HCT116 (cell line): ENCODE measurements at places on chromosomes 7 and 10. TPM values are rescaled to one million over a fixed set of nuclear protein-coding genes. Genes with fewer than 3 reads are reported as not detected.

The CEP41 gene
- total RNA-seq = 13.6 TPM

The CRYGN gene
- total RNA-seq = not detected

The SPDYE2B gene
- not detected for total RNA-seq

The RNF32 gene
- total RNA-seq = 3.4 TPM

The ACTR3C gene
- 2.0 TPM for total RNA-seq

The SVIL gene
- total RNA-seq = 27.0 TPM

The CYP17A1 gene
- 4.0 TPM for total RNA-seq

DNA sequence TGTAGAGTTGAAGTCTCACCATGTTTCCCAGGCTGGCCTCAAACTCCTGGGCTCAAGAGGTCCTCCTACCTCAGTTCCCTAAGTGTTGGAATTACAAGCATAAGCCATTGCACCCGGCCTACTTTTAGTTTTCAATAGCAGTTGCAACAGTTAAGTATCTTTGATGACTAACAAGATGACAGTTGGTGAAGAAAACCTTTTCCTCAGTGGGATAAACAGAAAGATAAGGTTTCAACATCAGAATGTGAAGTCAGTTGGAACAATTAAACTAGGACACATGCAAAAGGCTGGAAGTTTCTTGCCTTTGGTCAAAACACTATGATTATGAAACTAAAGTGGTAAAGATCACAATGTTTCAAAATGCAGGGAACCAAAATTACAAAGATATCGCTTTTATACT lies 169.2 kb downstream of the ZNF438 start:
- no peak overlapping the region for H3K27ac ChIP-seq
- no peaks in the 10 kb centered on the region for H3K27me3 ChIP-seq
- H3K36me3 ChIP-seq = no peaks in the 10 kb centered on the region
- DNase-seq = no peak
- no peak overlapping the region for H3K4me3 ChIP-seq

DNA sequence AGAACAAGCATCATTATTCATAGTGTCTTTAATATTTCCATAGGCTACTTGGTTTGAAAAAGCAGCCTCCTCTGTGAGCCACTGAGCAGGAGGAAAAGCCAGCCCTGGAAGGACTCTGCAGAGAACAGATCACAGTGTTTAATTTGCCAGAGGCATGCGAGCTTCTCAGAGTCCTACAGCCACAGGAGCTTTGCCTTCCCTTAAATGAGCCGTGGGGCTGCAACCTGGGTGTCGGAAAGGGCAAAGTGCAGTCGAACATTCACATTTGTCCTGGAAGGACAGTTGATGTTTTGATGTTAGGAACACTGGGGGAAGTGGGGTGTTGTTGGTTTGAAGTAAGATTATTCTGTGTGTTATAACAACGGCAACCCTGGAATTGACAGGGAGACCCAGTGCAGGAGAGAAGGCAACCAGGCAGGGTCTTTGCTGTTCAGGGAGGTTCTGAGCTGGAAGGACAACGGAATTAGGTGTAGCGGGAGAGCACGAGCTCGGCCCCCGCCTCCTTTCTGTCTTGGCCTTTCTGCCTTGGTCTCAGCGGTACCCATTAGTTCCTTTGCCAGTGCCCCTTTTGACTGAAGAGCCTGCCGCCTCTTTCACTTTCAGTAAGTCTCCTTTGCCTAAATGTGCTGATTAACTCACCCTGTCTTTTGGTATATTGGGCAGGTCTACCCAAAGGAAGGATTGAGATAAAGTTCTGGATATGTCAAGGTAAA lies 192.3 kb upstream of the PITRM1 start:
- H3K27me3 ChIP-seq = no peaks in the 10 kb centered on the region
- H3K4me1 ChIP-seq = no peaks in the 10 kb centered on the region
- H3K27ac ChIP-seq = no peak overlapping the region
- no peaks in the 10 kb centered on the region for H3K36me3 ChIP-seq
- no peak overlapping the region for H3K4me3 ChIP-seq

- H3K27me3 ChIP-seq = no peaks in the 10 kb centered on the region
- H3K4me3 ChIP-seq = no peak overlapping the region
- no peaks in the 10 kb centered on the region for H3K36me3 ChIP-seq
- DNase-seq = no peak
These were observed 7.1 kb upstream of the ZMIZ1 start for GRCh38 chr10:79061441-79062315.

DNA sequence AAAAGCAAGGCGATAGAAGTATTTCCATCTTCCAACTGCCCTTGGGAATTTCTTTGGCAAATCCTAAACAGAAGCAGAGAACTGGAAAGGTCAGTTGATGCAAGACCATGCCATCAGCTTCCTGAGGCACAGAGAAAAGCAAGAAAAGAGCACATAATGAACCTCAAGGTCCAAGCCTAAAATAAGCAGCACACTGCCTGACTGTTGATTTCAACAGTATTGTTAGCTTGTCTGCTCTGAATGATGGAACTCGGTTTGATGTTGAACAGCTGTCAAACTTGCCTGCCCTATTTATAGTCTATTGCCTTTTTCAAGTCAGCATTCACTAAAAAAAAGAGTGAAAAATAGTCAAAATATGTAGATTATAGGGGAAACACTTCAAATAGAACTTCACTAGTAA lies 1192.0 kb upstream of the PHF14 start:
- no peak overlapping the region for H3K4me3 ChIP-seq
- no peaks in the 10 kb centered on the region for H3K4me1 ChIP-seq
- no peak for DNase-seq

DNA sequence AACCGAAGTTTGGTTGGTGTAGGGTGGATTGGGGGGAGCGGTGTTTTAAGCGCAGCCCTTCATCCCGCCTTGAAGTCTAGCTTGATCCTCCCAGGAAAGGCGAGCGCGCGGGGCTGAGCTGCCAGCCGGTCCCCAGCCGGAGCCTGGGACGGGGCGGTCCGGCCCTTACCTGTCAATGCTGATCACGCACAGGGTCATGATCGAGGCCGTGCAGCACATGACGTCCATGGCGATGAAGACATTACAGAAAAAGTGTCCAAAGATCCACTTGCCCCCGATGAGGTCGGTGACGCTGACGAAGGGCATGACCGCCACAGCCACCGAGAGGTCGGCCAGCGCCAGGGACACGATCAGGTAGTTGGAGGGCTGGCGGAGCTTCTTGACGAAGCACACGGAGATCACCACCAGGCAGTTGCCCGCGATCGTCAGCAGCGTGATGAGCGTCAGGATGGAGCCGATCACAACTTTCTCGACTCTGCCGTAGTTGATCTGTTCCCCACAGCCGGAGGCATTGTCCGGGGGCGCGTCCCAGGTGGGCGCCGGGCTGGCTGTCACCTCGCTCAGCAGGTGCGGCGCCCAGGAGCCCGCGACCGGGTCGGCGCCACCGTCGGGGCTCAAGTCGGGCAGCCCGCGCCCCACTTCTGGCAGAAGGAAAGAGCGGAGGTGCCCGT lies 740 bp downstream of the HTR7 start:
- H3K36me3 ChIP-seq = 0 out of 2 replicates have a peak, but pooled peaks cover 2% of the 10 kb centered on the region
- H3K27ac ChIP-seq = peak overlapping the region; percentile 95
- peak overlapping the region; percentile 76 for H3K4me3 ChIP-seq

DNA sequence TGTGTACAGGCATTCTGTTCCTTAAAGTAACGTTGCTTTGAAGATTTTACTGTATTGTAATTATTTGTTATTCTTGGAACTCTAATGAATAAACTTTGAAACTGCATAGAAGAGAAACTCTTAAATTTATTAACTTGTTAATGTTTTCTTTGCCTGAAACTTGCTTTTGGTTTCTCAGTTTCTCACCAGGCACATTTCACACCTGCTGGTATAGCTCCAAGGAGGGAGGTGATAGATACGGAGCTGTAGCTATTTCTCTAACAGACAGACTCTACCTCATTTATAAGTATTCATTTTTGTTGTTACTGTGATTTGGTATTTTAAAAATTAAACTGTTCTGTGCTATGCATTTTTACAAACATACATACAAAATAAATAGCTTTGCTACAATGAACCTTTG lies 32.7 kb downstream of the R3HCC1L start:
- no peaks in the 10 kb centered on the region for H3K27me3 ChIP-seq
- H3K4me3 ChIP-seq = no peak overlapping the region
- no peaks in the 10 kb centered on the region; the same call in 1 of the 2 replicates for H3K36me3 ChIP-seq
- H3K4me1 ChIP-seq = no peaks in the 10 kb centered on the region
- no peak for DNase-seq
